ENCODE measurements at places on chromosomes 13 and 19.

GRCh38 chr13:96809366-96810096 is 184.7 kb downstream of the OXGR1 start:
- DNase-seq = no peak

- no peak for DNase-seq
These were observed 26.9 kb downstream of the CHAMP1 start for GRCh38 chr13:114341003-114341777.

DNA sequence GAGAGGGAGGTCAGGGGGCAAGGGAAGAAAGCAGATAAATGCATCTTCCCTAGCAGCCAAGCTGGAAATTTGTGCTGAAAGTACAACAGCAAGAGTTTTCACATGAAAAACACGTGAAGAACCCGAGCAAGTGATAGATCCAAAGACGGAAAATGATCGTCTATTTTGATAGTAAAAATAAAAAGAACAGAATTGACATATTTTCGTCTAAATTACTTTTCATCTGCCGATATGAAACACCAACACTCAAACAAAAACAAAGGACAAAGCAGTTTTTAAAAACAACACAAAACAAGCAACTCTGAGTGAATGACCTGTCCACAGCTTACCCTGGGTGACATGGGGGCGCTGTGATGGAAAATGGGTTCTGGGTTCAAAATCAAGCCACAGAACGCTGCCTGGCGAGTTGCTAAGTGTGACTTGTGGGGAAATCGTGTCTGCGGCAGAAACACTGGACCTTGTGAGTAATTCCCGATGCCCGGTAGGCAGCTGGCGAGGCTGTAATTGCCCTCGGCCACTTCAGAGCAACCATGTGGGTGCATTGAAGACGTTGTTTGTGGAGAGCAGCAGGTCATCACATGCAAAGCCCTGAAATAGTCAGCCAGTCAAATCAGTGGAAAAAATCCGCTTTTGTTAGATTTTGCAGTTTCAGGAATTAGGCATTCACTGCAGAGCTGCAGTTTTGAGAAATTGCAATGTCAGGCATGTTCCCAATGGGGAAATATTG is 7.4 kb downstream of the SOX1 start:
- DNase-seq = no peak

GRCh38 chr19:4329858-4330257 is 8.8 kb downstream of the STAP2 start:
- DNase-seq = no peak

GRCh38 chr13:71611292-71611691 is 255.7 kb downstream of the DACH1 start:
- no peak for DNase-seq

DNA sequence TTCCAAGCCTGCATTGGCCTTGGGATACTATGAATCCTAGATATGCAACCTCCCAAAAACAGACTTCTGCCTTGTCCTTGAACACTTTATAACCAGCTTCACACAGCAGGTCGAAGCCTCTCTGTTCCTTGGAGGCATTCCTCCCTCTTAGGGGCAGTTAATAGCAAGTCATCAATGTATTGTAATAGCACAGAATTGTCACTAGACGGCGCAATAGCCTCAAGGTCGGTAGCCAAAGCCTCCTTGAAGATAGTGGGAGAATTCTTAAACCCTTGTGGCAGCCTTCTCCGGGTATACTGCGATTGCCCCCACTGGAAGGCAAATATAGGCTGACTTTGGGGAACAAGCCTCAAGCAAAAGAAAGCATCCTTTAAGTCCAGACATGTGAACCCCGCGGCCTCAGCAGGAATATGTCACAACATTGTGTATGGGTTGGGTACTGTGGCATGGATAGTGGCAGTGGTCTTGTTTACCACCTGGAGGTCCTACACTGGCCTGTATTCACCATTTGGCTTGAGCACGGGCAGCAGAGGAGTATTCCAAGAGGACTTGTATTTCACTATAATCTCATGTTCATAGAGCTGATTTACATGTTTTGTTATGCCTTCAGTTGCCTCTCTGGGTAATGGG is 61.1 kb downstream of the ZNF431 start:
- DNase-seq = no peak

DNA sequence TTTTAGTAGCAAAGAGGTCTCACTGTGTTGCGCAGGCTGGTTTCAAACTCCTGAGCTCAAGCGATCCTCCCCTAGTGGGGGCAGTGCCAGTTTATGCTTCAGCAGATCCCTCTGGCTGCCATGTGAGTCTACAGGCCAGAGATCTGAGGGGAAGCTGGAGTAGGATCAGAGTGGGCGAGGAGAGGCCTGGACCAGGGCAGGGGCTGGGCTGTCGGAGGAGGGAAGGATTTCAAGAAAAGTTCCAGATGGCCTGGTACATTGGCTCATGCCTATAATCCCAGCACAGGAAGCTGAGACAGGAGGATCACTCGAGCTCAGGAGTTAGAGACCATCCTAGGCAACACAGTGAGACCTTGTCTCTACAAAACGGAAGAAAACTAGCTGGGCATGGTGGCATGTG is 9.8 kb downstream of the DHX34 start:
- no peak for DNase-seq

GRCh38 chr19:10190026-10190425 is 4.7 kb downstream of the DNMT1 start:
- DNase-seq = no peak

- no peak for DNase-seq
These were observed 39.9 kb downstream of the STARD13 start for GRCh38 chr13:33245505-33246158.

DNA sequence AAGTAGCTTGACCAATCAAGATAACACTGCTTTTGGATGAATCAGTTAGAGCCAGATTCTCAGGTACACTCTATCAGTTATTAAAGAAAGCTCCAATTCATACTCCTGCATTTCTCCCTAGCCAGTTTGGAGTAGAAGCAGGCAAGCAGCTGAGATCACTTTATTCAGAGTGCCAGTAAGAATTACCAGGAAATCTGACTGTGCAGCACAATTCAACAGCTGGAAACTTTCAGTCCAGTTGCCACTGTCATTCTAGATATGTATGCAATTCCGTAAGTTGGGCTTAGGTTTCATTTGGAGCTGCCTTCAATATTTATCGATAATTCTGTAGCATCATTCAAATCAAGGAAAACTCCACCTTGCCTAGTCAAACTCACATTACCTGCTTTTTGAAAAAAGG is 2625.6 kb upstream of the PCDH20 start:
- no peak for DNase-seq

Measured in activated CD8-positive, alpha-beta memory T cell treated with anti-CD3 and anti-CD28 coated beads, Interleukin-2, amount 50 U/mL, for 48 hours (primary cell).